Pulmonary artery endothelial cell (primary cell): ENCODE measurements at places on chromosomes 3 and 15. TPM values are rescaled to one million over a fixed set of nuclear protein-coding genes. Genes with fewer than 3 reads are reported as not detected.
A peak's percentile ranks its signal among the peaks of the same experiment; 100 is the strongest.

DNA sequence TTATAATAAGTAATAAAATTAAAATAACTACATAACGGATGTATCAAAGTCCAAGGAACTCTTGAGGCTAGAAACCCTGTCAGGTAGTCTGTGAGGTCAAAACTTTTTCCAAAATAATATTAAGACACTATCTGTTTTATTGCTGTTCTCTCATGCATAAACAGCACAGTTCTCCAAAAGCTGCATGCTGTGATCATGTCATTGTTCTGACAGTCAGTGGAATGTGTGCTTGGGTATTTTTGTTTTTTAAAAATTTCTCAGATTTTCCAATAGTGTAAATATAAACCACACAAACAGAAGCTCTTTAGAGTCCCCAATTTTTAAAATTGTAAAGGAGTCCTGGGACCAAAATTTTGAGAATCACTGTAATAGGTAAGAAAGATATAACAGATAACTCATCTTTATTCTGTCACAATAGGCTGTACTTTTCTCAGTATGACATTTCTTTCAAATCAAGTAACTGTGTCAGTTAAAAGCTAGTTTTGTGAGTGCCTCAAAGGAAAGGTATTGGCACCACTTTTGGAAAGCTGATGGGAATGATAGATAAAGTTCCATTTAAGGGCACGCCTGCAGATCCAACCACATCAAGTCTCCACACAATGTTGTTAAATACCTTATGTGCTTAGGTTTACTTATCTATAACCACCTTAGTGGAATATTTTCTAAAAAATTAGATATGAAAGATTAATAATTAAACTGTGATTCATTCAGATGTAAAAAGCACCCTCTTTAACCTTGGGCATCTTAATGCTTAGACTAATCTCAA is 49.3 kb downstream of the CEP152 start:
- no peak for DNase-seq

DNA sequence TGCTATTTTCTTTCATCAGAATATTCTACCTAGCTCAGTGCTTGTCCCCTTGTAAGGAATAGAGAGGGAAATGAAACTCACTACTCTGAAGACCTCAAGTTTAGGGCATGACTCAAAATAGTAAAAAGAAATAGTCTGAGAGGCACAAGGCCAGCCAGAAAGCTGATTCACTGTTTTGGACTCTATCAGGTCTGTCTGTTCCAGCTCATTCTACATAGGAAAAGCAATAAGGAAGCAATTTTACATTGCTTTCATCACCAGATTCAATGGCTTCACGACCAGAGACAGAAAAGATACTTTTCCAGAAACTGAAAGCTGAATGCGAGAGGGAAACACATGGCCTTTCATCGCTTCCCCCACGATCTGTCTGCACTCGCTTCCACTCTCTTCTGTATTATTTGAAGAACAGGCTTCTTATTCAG is 276.0 kb downstream of the GBE1 start:
- DNase-seq, result peak; percentile 68

DNA sequence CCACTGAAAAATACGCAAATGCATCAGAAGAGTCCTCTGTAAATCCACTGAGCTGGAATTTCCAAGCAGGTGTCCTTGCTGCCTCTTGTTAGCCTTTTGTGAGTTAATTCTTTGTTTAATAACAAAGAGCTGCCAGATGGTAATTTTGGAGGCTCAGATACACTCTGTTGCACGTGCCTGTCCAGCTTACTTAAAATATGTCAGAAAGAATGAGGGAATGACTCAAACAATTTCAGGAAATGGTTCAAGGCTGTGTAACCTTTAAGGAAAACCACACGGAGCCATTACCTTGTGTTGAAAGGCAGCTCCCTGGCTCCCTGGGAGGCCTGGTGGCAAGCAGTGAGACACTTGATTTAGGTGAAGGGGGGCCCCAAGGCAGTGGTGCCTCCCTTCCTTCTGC is 302.2 kb upstream of the CTDSPL start:
- DNase-seq, result no peak

DNA sequence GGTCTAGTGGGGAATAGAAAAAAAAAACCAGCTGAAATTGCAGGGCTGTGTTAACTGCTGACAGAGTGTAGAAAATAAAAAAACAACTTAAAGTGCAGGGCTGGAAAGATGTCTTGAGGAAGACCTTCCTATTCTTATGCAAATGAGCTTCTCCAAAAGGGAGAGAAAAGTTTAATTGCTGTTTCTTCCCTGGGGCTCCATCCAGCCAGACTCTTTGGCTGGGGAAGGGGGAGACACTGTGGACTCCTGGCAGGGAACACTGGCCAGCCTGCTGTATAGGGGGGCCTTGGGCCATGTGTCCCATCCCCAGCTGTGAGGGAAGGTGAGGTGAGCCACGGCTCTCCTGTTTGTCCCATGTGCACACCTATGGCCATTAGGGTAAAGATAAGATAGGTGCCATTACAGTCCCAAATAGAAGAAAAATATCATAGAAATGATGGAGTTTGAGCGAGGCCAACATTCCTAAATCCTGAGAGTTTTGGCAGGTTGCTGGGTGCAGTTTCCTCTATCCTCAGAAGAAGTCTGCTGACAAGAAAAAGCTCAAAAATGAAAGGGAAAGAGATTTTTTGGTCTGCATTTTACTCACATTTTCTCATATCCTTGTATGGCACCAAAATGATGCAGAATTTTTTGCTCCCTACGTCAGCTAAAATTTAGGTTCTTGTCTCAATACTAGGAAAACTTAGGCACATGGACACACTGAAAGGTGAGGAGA is 901.7 kb downstream of the PLOD2 start:
- no peak for DNase-seq

PLCH1 gene
- total RNA-seq, result 0.04 and 0.07 TPM in 2 replicates

RBMS3 gene
- total RNA-seq, result 49.5 and 56.3 TPM in 2 replicates

APOD gene
- 1.3 and 25.1 TPM in 2 replicates for total RNA-seq

GPR171 gene
- total RNA-seq, result not detected in 2 replicates
